ENCODE measurements at places on chromosomes 4 and X.

DNA sequence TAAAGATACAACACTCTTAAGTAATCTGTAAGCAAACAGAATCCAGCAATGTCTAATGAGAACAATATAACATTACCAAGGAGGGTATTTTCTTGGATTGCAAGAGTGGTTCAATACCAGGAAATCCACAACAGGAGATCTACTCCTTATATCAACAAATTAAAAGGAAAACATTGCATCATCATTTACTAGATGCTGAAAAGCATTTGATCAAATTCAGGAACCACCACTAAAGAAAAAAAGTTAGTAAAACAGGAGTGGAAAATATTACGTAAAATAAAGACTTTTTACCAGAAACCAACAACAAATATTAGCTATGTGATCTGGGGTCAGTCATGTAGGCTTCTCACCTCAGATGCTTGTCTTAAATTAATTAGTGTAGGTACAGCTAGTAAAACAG is 66.8 kb upstream of the MAB21L2 start:
- no peak for DNase-seq

DNA sequence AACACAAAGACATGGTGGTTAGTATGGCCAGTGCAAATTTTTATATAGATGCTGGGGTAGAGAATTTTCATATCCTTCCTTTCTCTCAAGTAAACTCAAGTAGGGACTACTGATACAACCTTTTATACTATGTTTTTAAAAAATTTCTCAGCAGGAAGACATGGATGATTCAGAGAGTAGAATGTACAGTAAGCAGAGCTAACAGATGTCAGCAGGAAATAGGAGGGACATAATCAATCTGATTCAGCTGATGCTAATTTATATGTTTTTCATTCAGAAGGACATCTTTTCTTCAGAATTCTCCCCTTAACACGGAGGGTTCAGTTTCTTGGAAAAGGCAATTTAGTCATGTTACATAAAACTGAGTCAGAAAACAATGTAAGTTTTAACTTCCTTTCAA is 95.4 kb downstream of the GRIA2 start:
- no peak for DNase-seq

DNA sequence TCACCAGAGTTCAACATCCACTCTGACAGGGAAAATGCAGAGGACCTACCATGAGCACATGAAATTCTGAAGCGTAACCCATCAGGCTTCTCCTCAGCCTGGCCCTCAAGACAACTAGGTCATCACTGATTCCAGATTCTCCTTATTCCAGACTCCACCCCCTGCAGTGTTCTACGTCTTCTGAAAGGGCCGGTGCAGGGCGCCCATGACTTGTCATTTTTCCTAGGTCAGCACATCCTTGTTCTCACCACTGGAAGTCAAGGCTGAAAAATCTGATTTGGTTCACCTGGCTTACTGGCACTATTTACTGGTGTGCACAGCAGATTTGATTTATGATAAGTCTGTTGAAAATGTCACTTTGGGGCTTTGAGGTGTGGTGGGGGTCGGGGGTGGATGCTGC is 140.9 kb upstream of the KLF3 start:
- DNase-seq, result no peak

DNA sequence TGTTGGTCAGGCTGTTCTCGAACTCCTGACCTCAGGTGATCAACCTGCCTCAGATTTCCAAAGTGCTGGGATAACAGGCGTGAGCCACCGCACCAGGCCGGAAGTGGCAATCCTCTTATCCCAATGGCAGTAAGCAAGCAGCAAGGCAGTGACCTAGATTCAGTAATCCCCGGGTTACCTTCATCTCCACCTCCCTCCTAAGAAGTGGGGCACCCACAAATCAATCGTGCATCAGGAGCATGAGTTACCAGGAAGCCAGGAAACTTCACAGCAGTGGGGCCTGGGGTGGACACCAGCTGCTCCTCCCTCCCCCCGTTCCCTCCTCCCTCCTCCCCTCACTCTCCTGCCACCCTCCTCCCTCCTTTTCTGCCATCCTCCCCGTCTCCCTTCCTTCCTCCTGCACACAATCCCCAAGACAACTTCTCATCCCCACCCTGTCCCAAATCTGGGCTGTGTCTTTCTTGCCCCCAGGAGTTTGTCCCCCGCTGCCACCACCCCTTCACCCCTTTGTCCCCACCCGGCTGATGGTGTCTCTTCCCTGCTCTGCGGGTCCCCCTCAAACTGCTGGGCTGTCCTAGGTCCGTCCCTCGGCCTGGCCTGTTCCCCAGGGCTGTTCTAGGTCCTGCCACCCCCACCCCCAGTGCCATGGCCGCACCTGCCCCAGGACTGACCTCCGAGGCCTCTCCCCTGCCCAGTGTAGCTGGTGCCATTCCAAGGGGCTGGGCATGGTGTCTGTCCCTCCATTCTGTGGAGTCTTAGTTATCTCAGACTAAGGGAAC is 2.2 kb downstream of the PDE6B start:
- no peak for DNase-seq

GRCh38 chr4:26310264-26310663 is 10.6 kb upstream of the RBPJ start:
- no peak for DNase-seq

DNA sequence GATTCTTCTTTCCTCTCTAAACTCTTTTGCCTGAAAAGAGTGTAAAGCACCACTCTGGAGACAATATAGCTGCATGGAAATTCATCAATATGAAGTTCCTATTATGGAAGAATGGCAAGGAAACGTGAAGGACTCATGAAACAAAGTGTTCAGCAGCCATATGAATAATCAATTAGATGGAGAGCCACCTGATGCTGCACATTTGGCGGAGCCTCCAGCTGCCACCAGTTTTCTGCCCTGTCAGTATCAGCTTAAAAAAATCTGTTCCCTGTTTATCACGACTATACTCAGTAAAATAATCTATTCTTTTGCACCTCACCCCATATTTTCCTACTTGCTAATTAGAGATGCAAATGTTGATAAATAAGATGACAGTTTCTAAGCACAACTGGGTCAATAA is 276.0 kb downstream of the UNC5C start:
- no peak for DNase-seq

- DNase-seq, result peak; percentile 17
Observed at GRCh38 chr4:141711211-141711610, 74.8 kb downstream of the IL15 start.

GRCh38 chr4:40856840-40857362 is 107.1 kb downstream of the NSUN7 start:
- DNase-seq, result no peak

DNA sequence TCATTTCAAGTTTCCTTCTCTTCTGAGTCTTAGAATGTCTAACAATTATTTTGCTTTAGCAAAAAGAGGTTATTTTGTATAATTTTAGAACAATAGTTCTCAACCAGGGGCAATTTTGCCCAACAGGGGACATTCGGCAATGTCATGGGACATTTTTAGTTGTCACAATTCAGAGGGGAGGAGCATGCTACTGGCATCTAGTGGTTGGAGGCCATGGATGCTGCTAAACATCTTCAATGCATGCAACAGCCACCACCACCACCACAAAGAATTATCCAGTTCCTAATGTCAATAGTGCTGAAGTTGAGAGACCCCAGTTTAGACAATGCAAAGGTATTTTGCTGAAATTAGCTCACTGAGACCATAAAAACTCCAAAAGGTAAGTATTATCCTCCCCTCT is 122.5 kb downstream of the ARHGAP6 start:
- no peak for DNase-seq

DNA sequence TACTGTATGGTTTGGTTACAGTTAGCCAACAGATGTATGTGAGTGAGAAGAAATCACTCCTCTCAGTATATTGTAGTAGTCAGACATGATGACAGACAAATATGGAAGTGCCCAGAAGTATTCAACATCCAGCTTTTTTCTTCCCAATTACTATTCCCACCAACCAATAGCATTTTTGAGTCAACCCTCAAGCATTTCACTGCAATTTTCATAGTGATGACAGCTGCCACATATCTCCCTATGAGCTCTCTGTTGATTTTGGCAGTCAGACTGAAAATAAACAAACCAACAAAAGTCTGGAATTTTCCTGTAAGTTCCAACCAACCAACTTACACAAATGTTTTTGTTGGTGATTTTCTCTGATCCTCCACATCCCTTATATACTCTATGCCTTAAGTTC is 8.2 kb upstream of the TRAM1L1 start:
- DNase-seq, result no peak

DNA sequence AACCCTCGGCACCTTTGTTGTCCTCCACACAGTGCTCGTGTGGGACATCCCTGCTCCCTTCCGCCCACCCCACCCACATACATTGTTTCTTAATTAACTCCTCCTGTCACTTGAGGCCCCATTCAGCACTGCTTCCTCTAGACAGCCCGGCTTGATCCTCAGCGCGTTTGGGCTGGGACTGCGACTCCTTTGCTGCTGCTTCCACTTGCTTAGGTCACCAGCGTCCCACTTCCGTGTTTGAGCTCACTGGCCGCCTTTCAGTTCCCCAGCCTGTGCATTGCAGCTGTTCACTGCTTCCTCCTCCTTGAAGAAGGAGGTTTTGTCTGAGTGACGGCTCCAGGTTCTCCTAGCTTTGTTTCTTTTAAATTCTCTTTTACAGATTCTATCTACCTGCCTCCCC is 16.1 kb downstream of the RNF4 start:
- DNase-seq, result no peak

- no peak for DNase-seq
Observed at GRCh38 chr4:126458993-126459392, 1144.2 kb downstream of the FAT4 start.

DNA sequence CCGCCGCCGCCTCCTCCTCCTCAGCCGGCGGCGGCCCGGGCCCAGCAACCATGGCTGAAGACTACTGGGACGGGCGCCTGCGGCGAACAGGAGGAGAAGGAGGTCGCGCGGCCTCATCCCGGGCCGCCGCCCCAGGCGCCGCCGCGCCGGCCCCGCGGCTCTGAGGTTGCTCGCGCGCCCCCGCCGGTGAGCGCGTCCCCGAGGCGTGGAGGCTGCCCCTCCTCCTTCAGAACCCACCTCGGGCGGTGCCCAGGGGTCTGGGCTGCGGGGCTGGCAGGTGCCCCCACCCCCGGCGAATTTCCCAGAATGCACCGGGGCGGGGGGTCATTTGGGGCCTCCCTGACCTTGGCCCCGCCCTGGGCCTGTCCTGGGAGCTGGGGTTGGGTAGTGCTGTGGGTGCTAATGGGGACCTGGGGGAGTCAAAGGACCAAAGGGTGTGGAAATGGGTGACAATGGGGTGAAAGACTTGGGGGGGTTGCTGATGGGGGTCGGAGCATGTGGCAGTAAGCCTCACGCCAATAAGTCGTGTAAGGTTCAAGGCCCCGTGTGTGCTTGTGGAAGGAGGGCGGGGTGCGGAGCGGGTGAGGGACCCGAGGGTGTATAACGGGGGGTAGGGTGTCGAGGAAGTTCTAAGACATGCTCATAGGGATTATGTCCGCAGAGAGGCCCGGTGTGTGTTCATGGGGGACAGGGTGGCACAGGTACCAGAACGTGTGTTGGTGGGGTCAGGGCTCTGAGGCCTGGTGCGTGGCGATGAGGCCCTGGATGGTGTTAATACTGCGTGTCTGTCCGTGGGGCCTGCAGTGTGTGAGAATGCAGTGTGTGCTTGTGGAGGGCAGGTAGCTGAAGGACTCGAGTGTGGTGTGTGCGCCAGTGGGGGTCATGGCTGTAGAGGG is 687 bp downstream of the CDK16 start:
- DNase-seq, result no peak

- peak; percentile 39 for DNase-seq
Observed at GRCh38 chr4:151676301-151676700, 84.5 kb downstream of the GATB start.
